ENCODE measurements at places on chromosomes 3 and 15. TPM values are rescaled to one million over a fixed set of nuclear protein-coding genes. Genes with fewer than 3 reads are reported as not detected.

DNA sequence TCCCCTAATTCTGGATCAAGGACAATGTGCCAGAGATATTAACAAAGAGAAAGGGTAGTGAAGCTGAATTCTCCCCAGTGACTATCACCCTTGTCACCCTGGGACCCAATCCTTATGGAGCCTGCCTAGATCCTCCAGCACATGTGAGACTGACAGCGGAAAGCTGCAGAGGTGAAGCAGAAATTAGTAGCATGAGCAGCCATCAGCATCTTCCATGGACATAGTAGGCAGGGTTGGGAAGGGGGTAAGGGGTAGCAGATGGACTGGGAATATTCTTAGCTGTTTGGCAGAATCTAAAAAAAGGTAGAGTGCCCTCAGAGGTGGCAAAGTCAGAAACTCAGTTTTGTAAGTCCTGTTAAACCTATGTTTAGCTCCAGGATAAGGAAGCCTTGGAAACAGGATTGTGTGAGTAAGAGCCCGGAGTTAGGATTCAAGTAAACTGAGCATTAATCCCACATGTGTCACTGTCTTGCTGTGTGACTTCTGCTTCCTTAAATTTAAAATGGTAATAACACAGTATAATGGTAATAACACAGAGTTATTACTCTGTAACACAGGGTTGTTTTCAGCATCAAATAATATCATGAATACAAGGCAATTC lies 14.5 kb downstream of the GOLIM4 start:
- no peak overlapping the region for H3K4me3 ChIP-seq
- peaks cover 9% of the 10 kb centered on the region for H3K27me3 ChIP-seq
- H3K27ac ChIP-seq = no peak overlapping the region
- H3K36me3 ChIP-seq = no peaks in the 10 kb centered on the region
- peaks cover 15% of the 10 kb centered on the region for H3K4me1 ChIP-seq

- peaks cover 4% of the 10 kb centered on the region for H3K4me1 ChIP-seq
- no peaks in the 10 kb centered on the region for H3K27me3 ChIP-seq
- peaks cover 4% of the 10 kb centered on the region for H3K36me3 ChIP-seq
- H3K27ac ChIP-seq = no peak overlapping the region
- no peak for DNase-seq
Measured at GRCh38 chr3:17302774-17303173, 418.0 kb downstream of the PLCL2 start.

DNA sequence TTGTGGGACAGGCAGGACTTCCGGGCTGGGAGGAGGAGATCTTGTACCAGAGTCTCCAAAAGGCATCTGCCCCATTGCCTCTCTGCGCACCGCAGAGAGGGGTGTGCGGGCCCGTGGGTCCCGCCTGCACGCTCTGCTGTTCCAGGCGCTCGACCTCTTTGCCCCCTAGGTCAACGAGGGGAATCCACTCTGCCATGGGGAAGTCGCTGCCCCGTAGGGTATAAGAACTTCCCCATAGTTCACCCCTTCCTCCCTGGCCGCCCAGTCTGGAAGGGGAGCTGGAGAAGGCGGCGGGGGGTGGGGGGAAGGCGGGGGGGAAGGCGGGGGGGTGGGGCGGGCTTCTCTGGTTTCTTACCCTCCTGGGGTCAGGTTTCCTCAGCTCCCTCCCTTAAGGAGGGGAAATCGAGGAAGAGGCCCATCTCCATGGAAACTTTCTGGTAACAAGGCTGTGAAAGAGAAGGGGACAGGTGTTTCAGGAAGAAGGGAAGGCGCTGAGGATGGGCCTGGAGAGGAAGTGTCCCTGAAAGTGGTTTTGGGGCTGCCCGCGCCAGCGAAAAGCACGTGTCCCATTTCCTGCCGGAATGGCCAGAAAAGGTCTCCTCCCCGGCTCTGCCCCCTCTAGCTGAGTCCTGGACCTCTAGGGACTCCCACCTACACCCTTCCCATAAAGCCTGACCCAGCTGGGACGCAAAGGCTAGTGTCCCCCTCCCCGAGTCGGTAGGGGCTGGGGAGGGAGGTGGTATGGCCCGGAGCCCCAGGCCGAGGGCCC lies 27.5 kb downstream of the NR1I2 start:
- peak overlapping the region; percentile 71 for H3K4me3 ChIP-seq
- peaks cover 14% of the 10 kb centered on the region for H3K27me3 ChIP-seq
- no peak for DNase-seq

DNA sequence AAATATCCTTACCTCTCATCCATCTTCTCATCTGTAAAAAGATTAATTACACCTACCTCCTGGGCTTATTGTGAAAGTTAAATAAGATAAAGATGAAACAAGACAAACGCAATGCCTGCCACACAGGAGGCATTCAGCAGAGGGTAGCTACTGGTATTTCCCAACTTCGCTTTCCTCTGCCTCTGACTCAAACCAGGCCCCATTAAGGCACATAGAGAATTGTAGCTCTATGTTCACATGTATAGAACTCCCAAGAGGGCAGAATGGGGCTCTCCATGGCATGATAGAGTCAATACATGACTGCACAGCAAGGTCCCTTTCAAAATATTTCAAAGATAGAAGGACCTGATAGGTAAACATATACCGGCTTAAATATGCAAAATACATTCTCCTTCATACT lies 1.4 kb downstream of the LYSMD2 start:
- H3K27ac ChIP-seq = peak overlapping the region; percentile 80
- H3K27me3 ChIP-seq = peaks cover 4% of the 10 kb centered on the region
- no peak for DNase-seq
- peaks cover 56% of the 10 kb centered on the region for H3K4me1 ChIP-seq
- peaks cover 6% of the 10 kb centered on the region for H3K36me3 ChIP-seq
- peak overlapping the region; percentile 78 for H3K4me3 ChIP-seq

GRCh38 chr3:181709537-181710279 lies 2.0 kb upstream of the SOX2 start:
- H3K36me3 ChIP-seq = no peaks in the 10 kb centered on the region
- no peak overlapping the region for H3K27ac ChIP-seq
- peak overlapping the region; percentile 45 for H3K4me3 ChIP-seq
- H3K27me3 ChIP-seq = peaks cover 62% of the 10 kb centered on the region
- H3K4me1 ChIP-seq = peaks cover 6% of the 10 kb centered on the region
- DNase-seq = peak; percentile 40

IMPG2 gene
- total RNA-seq = 0.05 TPM

WDR93 gene
- not detected for total RNA-seq

Data from activated T-helper 2 cell treated with anti-CD3 and anti-CD28 coated beads, Interferon-gamma antibody, Interleukin-2, Interleukin-4, amounts not matched to agents 10 μg/mL and 5 μg/mL and 100 μg/mL, durations not matched to agents 14 hours and 24 hours and 36 hours (primary cell).